ENCODE measurements at places on chromosomes 11 and 22.
A peak's percentile ranks its signal among the peaks of the same experiment; 100 is the strongest.

DNA sequence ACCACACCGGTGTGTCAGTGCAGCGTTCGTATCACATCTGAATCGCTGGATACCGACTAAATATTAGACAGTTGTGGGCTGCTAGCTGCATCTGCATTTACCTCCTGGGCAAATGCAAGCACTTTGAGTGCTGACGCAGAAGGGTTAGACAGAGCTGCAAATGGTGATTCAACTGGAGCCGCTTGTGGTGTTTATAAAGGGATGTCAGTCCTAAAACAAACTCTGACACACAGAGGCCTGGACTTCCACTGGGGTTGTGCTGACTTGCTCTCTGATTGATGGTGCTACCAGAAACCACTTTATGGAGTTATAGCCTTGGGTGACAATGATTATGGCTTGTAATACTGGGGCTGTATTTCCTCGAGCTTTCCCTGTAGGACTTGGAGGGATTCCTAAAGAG lies 374.4 kb downstream of the NTM start:
- no peak for DNase-seq

DNA sequence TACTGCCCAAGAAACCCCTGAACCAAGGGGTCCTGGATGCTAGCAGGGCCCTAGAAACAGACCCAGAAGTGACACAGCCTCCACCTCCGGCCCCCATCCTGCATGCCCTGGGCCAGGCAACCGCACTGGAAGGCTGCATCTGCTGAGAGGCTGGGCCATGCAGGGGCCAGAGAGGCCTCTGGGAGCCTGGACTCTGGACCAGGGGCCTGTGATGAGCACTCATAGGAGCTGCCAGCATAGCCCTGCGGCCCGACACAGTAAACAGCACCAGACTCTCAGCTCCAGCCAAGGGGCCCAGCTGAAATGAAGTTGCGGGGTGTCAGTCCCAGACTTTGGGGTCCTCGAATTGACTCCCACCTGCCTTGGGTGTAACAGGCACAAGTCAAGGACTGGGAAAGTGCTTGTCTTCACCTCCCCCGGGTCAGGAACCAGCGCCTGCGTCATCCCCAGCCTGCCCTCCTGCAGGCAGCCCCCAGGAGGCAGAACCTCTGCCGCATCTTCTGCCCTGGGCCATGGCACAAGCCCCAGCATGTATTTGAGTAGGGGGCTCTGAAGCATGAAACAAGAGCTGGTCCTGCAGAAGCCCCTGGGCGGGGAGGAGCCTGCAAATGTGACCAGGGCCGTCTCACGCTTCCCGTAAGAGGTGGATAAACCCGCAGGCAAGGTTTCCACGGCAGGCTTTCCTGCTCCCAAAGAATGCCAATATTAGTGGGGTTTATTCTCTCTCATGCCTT lies 25.2 kb upstream of the CCND1 start:
- DNase-seq: no peak

DNA sequence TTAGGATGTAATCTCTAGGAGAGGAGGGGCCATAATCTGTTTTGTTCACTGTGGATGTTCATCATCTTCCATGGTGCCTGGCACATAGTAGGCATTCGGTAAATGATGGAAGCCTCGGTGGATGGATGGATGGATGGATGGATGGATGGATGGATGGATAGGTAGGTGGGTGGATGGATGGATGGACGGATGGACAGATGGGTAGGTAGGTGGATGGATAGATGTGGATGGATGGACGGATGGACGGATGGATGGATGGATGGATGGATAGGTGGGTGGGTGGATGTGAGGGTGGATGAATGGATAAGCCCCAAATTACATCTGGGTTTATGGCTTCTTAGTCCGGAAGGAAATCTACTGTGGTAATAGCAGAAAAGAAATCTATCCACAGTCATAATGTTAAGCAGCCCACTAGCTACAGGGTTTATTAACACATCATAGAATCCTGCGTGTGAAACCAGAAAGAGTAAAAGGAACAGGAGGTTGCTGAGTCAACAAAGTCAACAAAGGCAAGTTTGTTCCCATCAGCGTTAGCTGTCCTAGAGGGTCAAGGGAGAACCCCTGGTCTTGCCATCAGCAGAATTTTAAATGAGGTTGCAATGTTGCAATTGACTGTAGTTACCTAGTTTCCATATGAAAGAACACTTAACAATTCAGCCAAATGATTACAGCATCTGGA lies 82.8 kb downstream of the C11orf91 start:
- DNase-seq: no peak

DNA sequence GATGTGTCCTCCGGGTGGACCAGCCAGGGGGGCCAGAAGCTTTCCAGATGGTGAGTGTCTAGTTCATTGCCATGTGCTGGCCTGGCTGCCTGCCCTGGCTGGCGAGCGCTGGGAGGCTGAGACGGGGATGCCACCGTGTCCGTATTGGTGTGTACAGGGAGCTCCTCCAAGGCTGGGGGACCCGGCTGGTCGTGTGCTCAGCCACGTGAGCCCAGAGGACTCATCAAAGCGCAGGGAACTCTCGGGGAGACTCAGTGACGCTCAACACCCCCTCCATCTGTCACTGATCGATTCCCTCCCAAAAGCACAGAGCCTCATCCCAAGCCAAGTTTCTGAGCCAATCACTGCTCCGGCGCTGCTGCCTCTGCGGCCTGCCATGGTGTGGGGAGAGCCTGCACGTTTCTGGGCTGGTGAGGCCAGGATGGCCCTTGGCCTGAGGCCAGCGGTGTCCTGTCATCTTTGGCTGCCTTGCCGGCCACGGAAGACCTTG lies 423.7 kb downstream of the SHANK2 start:
- no peak for DNase-seq

GRCh38 chr11:124740277-124740882 lies 638 bp downstream of the NRGN start:
- DNase-seq: no peak

- DNase-seq: no peak
Measured at GRCh38 chr11:133823211-133823610, 22.1 kb downstream of the SPATA19 start.

GRCh38 chr11:78943841-78944240 lies 369.2 kb upstream of the NARS2 start:
- DNase-seq: no peak

GRCh38 chr11:36240173-36240572 lies 49.1 kb downstream of the COMMD9 start:
- DNase-seq: no peak

GRCh38 chr11:120712014-120712413 lies 200.5 kb downstream of the GRIK4 start:
- no peak for DNase-seq

DNA sequence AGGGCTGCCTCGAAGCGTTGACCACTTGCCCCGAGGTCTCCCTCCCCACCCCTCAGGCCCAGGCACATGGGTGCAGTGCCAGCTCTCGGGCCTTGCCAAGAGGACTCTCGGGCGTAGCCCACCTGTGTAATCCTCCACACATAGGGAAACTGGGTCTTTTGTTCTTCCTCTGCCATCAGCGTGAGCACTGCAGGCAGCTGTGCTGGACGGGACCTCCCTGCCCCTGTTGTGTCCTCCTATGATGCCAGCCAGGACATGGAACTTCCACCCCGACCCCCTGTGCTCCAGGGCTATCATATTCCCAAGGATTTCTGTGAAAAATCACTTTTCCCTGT lies 66.4 kb downstream of the PARVB start:
- no peak for DNase-seq

DNA sequence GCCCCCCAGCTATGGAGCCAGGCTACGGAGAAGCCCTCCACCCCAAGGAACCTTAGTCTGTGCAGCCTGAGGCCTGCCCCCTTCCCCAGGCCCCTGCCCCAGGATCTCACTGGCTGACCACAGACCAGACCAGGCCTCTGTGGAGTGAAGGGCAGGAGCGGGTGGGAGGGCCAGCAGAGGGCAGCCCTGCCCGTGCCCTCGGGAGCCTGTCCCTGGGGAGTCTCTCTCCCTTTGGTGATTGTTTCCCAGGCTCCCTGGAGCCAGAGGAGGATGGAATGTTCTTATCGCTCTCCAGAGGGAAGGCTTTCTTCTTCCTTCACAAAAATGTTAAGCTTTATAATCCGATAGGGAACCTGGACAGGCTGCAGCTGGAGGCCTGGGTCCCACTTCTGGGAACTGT lies 455.3 kb downstream of the SOX6 start:
- DNase-seq: peak; percentile 36

GRCh38 chr11:35304386-35304775 lies 115.0 kb downstream of the SLC1A2 start:
- DNase-seq: no peak

GRCh38 chr11:63747011-63747410 lies 21.6 kb downstream of the ZFTA start:
- DNase-seq: no peak

GRCh38 chr11:76291576-76292526 lies 85.5 kb upstream of the WNT11 start:
- DNase-seq: no peak

- DNase-seq: no peak
Measured at GRCh38 chr22:43031617-43032016, 16.7 kb upstream of the PACSIN2 start.

- no peak for DNase-seq
Measured at GRCh38 chr22:35521358-35522224, 19.0 kb upstream of the RASD2 start.

- no peak for DNase-seq
Measured at GRCh38 chr22:33569559-33569958, 350.7 kb downstream of the LARGE1 start.

GRCh38 chr11:36300650-36301049 lies 4.6 kb downstream of the PRR5L start:
- peak; percentile 27 for DNase-seq

GRCh38 chr11:105000797-105001196 lies 22.2 kb downstream of the CASP5 start:
- no peak for DNase-seq

- DNase-seq: no peak
Measured at GRCh38 chr11:5364214-5364613, 12.9 kb downstream of the OR51B6 start.

DNA sequence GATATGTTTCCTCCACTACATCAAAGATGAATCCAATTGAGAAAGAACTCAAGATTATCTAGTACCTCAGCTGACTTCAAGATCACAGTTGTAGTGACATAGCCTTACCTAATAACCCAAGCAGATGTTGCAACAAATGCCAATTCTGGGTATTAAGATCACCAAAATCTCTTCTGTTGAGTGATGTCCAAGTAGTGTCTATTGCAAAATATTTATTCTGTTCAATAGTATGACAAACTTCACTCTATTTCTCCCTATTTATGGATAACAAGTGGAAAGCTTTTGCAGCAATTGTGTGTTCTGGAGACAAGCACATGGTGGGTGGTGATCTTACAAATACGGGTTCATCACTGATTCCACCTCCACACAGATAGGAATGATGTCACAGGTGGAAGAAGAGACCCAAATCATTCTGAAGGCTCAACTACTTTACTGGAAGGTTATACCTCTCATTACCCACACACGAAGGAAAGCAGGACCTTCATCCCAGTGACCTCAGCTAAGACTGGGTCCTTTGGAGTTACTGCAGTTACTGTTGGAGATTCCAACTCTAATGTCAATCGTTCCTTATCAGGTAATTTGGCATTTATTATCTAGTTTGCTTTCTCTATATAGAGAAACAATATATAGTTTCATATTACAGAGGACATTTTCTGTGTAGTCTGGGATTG lies 72.0 kb downstream of the CD44 start:
- no peak for DNase-seq

DNA sequence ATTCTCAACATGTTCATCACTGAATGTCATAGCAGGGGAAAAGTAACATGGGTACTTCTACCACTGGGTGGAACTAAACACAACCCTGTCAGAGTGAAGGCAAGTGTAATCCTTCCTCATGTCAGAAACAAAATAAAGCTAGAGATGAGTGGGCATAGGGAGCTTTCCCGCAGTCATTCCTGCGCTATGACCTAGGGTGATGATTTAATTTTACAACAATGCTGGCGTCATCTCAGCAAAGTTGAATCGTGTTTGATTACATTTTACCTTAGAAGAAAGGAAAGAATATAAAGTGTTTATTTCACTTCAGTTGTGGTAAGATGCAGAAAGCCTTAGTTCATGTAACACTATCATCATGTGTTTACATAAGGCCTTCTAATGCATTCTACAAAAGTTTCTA lies 355.6 kb downstream of the METTL15 start:
- no peak for DNase-seq

DNA sequence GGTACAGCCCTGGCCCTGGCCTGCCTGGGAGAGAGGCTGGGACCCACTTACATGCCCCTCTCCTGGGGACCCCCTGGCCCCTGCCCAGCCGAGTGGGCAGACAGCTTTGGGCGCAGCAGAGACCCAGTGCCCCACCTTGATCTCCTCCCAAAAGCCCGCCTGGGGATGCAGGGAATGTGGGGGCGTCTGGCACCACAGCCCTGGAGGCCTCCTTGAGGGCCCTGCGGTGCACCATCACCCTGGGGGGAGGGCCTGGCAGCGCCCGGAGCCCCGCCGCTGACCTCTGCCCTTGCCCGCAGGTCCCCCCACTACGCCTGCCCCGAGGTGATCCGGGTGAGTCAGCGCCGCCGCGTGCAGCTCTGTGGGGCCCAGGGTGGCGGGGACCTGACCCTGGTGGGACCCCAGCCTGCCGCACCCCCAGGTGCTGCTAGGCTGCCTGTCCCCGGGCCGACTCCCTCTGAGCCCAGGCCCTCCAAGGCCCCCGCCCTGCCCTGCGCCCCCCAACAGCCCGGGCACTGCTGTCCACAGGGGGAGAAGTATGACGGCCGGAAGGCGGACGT lies 43.7 kb downstream of the MOB2 start:
- DNase-seq: no peak

GRCh38 chr11:79894111-79894510 lies 453.3 kb upstream of the TENM4 start:
- DNase-seq: no peak

GRCh38 chr11:43035086-43035485 lies 276.7 kb upstream of the API5 start:
- DNase-seq: no peak

GRCh38 chr11:58629857-58630256 lies 7.4 kb downstream of the CNTF start:
- no peak for DNase-seq

- no peak for DNase-seq
Measured at GRCh38 chr22:42324990-42325710, 54.7 kb upstream of the TCF20 start.

GRCh38 chr11:34783816-34784317 lies 132.3 kb downstream of the APIP start:
- no peak for DNase-seq
